ENCODE measurements at places on chromosomes 1 and 21. TPM values are rescaled to one million over a fixed set of nuclear protein-coding genes. Genes with fewer than 3 reads are reported as not detected.

DNA sequence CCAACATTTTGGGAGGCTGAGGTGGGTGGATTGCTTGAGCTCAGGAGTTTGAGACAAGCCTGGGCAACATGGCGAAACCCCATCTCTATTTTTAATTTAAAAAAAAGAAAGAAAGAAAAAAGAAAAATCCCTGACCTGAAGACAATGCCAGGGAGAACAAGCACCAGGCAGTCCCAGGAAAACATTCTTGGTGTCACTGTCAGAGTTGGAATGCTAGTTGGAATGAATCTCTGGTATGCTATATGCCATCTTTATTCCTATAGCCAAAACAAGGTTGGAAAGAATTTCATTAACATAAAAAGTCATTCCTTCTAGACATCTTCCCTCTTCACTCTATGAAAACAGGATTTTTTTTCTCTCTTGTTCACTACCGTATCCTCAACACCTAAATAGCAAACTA lies 2.8 kb downstream of the DNAJC8 start:
- DNase-seq: no peak

- DNase-seq: no peak
These were observed 31.6 kb downstream of the TTLL7 start for GRCh38 chr1:83967336-83967735.

HRNR gene
- not detected for total RNA-seq

DNA sequence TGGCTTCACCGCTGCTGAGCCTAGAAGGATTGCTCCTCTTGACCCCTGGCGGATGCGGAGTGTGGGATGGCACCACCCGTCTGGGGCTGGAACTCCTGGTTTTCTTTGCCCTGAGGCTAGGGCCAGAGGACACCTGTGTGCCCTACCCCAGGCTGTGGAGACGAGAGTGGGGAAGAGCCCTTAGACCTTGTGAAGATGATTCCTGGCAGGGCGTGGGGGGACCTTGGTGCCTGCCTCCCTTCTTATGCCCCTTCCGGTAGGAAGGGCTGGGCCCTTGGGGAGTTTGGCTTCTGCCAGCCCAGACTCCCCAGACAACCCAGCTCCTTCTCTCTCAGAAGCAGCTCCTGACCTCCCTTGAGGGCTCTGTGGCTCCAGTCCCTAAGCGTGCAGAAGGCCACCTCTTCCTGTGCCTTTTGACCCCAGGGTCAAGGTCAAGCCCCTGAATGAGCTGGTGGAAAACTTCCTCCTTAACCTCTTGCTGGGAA lies 891 bp downstream of the RPS6KA1 start:
- no peak for DNase-seq

- DNase-seq: no peak
These were observed 10.7 kb downstream of the NKAIN1 start for GRCh38 chr1:31228986-31229385.

GRCh38 chr1:11132563-11133293 lies 33.1 kb upstream of the EXOSC10 start:
- DNase-seq: no peak

Measured in B cell (primary cell).